Bronchus fibroblast of lung (primary cell): ENCODE measurements at places on chromosomes 6 and 20. TPM values are rescaled to one million over a fixed set of nuclear protein-coding genes. Genes with fewer than 3 reads are reported as not detected.

Gene SNAP25
- 5.1 and 6.1 TPM in 2 replicates for total RNA-seq

Gene HLA-DQA1
- total RNA-seq, result not detected in 2 replicates

Gene SEMG1
- not detected in 2 replicates for total RNA-seq

Gene PRELID3B
- total RNA-seq, result 36.1 and 43.0 TPM in 2 replicates

Gene NOL4L
- 6.8 and 11.9 TPM in 2 replicates for total RNA-seq

Gene RPP40
- total RNA-seq, result 13.4 and 19.0 TPM in 2 replicates

Gene TNFRSF6B
- total RNA-seq, result 227 and 246 TPM in 2 replicates
